ENCODE measurements at places on chromosomes 16 and 17. TPM values are rescaled to one million over a fixed set of nuclear protein-coding genes. Genes with fewer than 3 reads are reported as not detected.

DNA sequence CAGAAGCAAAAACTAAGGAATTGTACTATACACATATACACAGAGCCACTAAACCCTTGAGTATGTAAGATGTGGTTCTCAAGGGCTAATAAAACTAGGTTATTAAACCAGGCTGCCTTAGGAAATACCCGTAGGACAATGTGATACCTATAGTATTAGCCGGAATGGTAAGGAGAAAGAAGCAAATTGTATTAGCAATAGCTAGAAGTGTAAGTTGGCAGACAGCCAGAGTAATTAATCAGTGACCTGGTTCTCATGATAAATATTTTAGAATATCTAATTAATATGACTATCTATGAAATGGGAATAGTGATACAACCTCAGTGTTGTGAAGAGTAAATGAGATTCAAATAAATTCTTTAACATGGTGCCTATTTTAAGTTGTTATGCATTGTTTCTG, 18.6 kb downstream of the GDPD1 start:
- no peaks in the 10 kb centered on the region for H3K36me3 ChIP-seq
- DNase-seq, result no peak
- no peaks in the 10 kb centered on the region for H3K27me3 ChIP-seq
- no peak overlapping the region for H3K27ac ChIP-seq
- H3K4me1 ChIP-seq, result no peaks in the 10 kb centered on the region

KRT36 gene
- total RNA-seq, result not detected

DNA sequence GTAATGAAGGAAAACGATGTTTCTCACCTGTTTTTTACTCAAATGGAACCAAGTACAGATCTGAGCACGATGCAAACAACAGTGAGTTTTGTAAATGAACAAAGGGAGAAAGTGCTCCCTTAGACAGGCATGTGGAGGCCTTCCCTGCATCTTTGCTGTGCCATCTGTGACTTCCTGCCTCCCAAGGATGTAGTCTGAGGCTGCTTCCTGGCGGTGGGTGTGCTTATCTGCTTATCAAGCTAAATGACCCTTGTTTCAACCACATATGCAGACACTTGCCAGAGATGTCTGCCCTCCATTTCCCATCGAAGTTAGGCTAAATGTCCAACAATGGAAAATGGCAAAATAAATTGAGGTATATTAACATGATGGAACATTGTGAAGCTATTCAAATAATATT, 34.6 kb downstream of the RGS9 start:
- no peak overlapping the region for H3K27ac ChIP-seq
- DNase-seq, result no peak
- no peaks in the 10 kb centered on the region for H3K27me3 ChIP-seq
- no peak overlapping the region for H3K4me3 ChIP-seq
- H3K4me1 ChIP-seq, result peaks cover 17% of the 10 kb centered on the region

SDF2 gene
- 52.8 TPM for total RNA-seq

DNA sequence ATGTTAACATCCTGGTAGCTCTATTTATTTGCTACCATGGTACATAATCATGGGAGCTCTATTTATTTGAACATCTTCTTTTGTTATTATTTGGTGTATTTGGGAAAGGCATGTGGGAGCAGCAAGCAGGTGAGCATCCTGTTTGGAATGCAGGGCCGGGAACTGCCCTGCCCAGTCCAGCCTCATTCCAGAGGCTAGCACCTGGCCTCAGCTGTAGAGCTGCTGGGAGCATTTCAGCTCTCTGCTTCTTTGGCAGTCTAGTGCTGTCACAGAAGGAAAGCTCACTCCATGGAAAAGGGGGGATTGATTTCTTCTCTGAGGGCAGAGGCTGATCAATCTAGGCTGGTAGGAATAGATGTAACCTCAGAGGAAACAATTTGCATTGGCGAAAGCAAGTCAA, 112.5 kb downstream of the WWOX start:
- peak overlapping the region; percentile 31 for H3K27ac ChIP-seq
- H3K4me1 ChIP-seq, result peaks cover 12% of the 10 kb centered on the region
- H3K27me3 ChIP-seq, result no peaks in the 10 kb centered on the region

DNA sequence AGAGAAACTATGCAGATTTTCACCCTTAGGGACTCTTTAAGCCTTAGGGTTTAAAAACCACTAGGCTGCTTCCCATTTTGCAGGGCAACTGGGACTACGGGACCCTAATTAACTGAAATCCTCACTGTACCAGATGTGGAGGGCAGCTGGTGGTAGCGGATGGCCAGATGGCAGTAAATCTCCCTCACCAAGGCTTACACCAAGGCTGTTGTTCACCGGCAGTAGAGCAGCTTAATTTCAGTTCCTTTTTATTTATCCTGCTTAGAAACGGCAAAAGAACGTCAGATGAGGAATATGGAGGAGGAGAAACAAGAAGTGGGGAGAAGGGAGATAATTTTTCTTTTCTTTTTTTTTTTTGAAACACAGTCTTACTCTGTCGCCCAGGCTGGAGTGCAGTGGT, 6.5 kb downstream of the ABHD15 start:
- H3K4me1 ChIP-seq, result peaks cover 29% of the 10 kb centered on the region
- no peak for DNase-seq
- peaks cover 5% of the 10 kb centered on the region for H3K36me3 ChIP-seq
- H3K27me3 ChIP-seq, result no peaks in the 10 kb centered on the region
- no peak overlapping the region for H3K4me3 ChIP-seq
- H3K27ac ChIP-seq, result peak overlapping the region; percentile 11

DNA sequence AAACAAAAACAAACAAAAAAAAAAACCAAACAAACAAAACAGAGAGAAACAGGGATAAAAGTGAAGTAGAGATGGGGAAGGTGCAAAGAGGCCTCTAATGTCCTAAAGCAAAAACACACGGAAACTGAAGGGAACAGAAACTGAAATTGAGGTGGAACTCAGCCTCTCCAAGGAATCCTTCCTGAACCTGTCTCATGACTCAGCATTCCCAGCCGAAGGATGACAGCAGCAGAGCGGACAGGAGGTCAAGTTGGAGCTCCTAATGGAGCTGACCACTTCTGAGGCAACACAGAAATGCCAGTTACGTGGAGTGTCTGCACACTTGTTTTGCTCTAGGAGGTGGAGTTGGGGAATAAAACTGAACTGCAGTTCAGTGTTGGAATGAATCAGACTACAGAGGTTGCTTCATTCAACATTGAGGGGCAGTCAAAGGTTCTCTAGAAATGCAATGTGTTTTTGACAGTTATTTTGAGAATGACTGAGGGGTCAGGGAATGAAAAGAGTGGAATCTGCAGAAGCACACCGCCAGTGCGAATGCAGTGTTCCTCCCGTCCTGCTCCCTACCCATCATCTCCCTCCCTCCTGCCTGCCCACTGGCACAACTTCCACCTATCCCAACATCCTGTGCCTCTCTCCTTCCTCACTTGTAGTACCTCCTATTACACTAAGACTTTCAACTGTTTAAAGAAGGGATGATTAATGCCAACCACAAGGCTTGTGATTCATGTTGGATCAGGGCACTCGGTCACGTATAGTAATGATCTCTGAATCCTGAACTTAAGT, 6.3 kb downstream of the UBE2O start:
- H3K27me3 ChIP-seq, result no peaks in the 10 kb centered on the region
- H3K36me3 ChIP-seq, result no peaks in the 10 kb centered on the region
- H3K4me3 ChIP-seq, result no peak overlapping the region

GRCh38 chr16:84421938-84422220, 53.5 kb downstream of the ATP2C2 start:
- no peak overlapping the region for H3K4me3 ChIP-seq
- H3K27me3 ChIP-seq, result no peaks in the 10 kb centered on the region
- no peaks in the 10 kb centered on the region for H3K4me1 ChIP-seq

KRTAP4-1 gene
- not detected for total RNA-seq

SMIM5 gene
- 0.84 TPM for total RNA-seq

GP1BA gene
- total RNA-seq, result 0.55 TPM

KIFC3 gene
- total RNA-seq, result 99.1 TPM

GRCh38 chr17:73384926-73385325, 73.1 kb upstream of the CDC42EP4 start:
- H3K27me3 ChIP-seq, result no peaks in the 10 kb centered on the region
- no peaks in the 10 kb centered on the region for H3K36me3 ChIP-seq
- no peak for DNase-seq
- no peak overlapping the region for H3K27ac ChIP-seq
- no peak overlapping the region for H3K4me3 ChIP-seq

C16orf96 gene
- total RNA-seq, result 0.32 TPM

KRTAP17-1 gene
- not detected for total RNA-seq

DNA sequence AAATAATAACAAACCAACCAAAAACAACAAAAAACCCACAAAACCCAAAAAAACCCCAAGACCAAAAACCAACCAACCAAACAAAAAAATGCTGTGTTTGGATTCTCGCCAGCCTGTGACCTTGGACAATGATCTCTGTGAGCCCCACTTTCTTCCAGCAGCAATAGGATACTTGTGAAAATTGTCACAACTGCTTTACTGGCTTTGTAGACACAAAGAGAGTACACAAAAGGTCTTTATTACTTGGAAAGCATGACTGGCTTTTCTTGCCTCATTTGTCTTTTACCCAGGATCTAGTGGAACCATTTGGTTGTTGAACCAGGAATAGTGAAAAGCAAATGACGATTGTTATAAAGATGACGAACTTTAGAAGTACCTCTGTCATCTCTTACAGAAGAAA, 256.6 kb downstream of the UTP18 start:
- no peaks in the 10 kb centered on the region for H3K36me3 ChIP-seq
- no peaks in the 10 kb centered on the region for H3K4me1 ChIP-seq

DNAH9 gene
- total RNA-seq, result 0.41 TPM

- no peaks in the 10 kb centered on the region for H3K36me3 ChIP-seq
- DNase-seq, result no peak
- H3K4me1 ChIP-seq, result no peaks in the 10 kb centered on the region
- no peak overlapping the region for H3K4me3 ChIP-seq
These were observed 13.3 kb downstream of the SOCS1 start for GRCh38 chr16:11242658-11243057.

DNA sequence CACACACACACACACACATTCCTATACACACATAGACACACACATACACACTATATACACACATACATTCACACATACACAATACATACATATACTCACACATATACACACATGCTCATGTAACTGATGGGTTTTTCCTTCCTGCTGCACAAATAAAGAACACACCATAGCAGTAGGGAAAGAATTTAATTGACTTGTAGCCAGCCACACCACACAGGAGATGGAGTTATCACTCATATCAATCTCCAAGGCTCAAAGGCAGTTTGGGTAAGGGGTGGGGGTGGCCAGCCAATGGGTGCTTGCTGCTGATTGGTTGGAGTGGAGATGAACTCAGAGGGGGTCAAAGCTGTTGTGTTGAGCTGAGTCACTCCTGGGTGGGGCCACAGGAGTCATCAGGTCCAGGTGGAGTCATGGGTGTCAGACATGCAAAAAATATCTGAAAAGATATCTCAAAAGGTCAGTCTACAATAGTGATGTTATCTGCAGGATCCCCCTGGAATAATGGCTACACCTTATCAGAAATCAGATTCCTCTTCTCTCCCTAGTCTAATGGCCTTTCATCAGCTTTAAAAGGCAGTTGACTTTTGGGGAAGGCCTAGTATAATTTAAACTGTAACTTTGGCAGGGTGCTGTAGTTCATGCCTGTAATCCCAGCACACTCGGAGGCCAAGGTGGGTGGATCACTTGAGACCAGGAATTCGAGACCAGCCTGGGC, 46.1 kb downstream of the WSB1 start:
- peaks cover 19% of the 10 kb centered on the region for H3K4me1 ChIP-seq
- no peak for DNase-seq
- no peak overlapping the region for H3K4me3 ChIP-seq
- no peaks in the 10 kb centered on the region for H3K27me3 ChIP-seq
- no peaks in the 10 kb centered on the region for H3K36me3 ChIP-seq

DNA sequence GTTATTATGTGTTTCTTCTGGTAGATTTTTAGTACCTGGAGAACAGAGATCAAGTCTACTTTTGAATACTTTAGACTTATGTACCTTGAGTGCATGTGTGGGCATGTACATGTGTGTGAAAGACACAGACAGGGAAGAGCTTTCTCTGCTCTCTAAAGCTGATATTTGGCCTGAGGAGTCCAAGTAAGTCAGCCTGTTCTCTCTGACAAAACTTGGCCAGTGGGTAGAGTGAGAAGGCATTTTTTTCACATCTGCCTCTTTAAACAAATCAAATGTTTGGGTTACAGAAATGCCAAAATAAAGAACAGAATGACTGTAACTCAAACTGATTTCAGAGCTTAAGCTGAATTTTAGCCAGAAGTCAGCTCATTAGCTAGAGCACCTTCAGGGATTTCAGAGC, 309.7 kb upstream of the DYNLRB2 start:
- H3K27ac ChIP-seq, result no peak overlapping the region
- H3K4me3 ChIP-seq, result no peak overlapping the region
- H3K4me1 ChIP-seq, result no peaks in the 10 kb centered on the region
- no peaks in the 10 kb centered on the region for H3K36me3 ChIP-seq
- no peak for DNase-seq
- H3K27me3 ChIP-seq, result no peaks in the 10 kb centered on the region

GRCh38 chr17:929586-929985, 50.0 kb downstream of the NXN start:
- H3K36me3 ChIP-seq, result no peaks in the 10 kb centered on the region
- peak overlapping the region; percentile 30 for H3K27ac ChIP-seq
- H3K4me1 ChIP-seq, result peaks cover 51% of the 10 kb centered on the region
- no peak for DNase-seq
- no peak overlapping the region for H3K4me3 ChIP-seq
- no peaks in the 10 kb centered on the region for H3K27me3 ChIP-seq

ABCC3 gene
- total RNA-seq, result 65.4 TPM

- H3K27me3 ChIP-seq, result no peaks in the 10 kb centered on the region
- DNase-seq, result no peak
- no peaks in the 10 kb centered on the region for H3K36me3 ChIP-seq
- peak overlapping the region; percentile 73 for H3K27ac ChIP-seq
- peaks cover 45% of the 10 kb centered on the region for H3K4me1 ChIP-seq
- H3K4me3 ChIP-seq, result peak overlapping the region; percentile 66
These were observed 4.4 kb downstream of the DLG4 start for GRCh38 chr17:7215136-7215638.

- H3K4me3 ChIP-seq, result no peak overlapping the region
- H3K27me3 ChIP-seq, result no peaks in the 10 kb centered on the region
- DNase-seq, result no peak
- H3K36me3 ChIP-seq, result peaks cover 79% of the 10 kb centered on the region
- H3K4me1 ChIP-seq, result no peaks in the 10 kb centered on the region
These were observed 6.9 kb upstream of the RAPGEFL1 start for GRCh38 chr17:40170325-40170724.

CACNA1H gene
- 10.9 TPM for total RNA-seq

BCO1 gene
- total RNA-seq, result 0.75 TPM

- H3K27me3 ChIP-seq, result no peaks in the 10 kb centered on the region
- H3K4me1 ChIP-seq, result no peaks in the 10 kb centered on the region
- H3K27ac ChIP-seq, result no peak overlapping the region
- DNase-seq, result no peak
- H3K36me3 ChIP-seq, result no peaks in the 10 kb centered on the region
- H3K4me3 ChIP-seq, result no peak overlapping the region
These were observed 175.6 kb upstream of the IRX3 start for GRCh38 chr16:54462151-54462651.

- no peak for DNase-seq
- H3K27me3 ChIP-seq, result no peaks in the 10 kb centered on the region
- H3K4me1 ChIP-seq, result no peaks in the 10 kb centered on the region
- H3K4me3 ChIP-seq, result no peak overlapping the region
- no peak overlapping the region for H3K27ac ChIP-seq
These were observed 12.7 kb upstream of the APPBP2 start for GRCh38 chr17:60538726-60539125.

- peaks cover 5% of the 10 kb centered on the region for H3K36me3 ChIP-seq
- no peaks in the 10 kb centered on the region for H3K27me3 ChIP-seq
- no peak overlapping the region for H3K27ac ChIP-seq
These were observed 17.1 kb downstream of the AKAP1 start for GRCh38 chr17:57102122-57102521.

- H3K27ac ChIP-seq, result no peak overlapping the region
- no peaks in the 10 kb centered on the region for H3K27me3 ChIP-seq
- DNase-seq, result no peak
- peaks cover 14% of the 10 kb centered on the region for H3K4me1 ChIP-seq
- no peaks in the 10 kb centered on the region for H3K36me3 ChIP-seq
These were observed 2.9 kb upstream of the EMP2 start for GRCh38 chr16:10583269-10583668.

TEKT1 gene
- total RNA-seq, result not detected

PERCC1 gene
- not detected for total RNA-seq

MRPS34 gene
- total RNA-seq, result 62.7 TPM

Data from upper lobe of right lung (tissue), 1 donor.